ENCODE measurements at places on chromosomes 2 and 18.

DNA sequence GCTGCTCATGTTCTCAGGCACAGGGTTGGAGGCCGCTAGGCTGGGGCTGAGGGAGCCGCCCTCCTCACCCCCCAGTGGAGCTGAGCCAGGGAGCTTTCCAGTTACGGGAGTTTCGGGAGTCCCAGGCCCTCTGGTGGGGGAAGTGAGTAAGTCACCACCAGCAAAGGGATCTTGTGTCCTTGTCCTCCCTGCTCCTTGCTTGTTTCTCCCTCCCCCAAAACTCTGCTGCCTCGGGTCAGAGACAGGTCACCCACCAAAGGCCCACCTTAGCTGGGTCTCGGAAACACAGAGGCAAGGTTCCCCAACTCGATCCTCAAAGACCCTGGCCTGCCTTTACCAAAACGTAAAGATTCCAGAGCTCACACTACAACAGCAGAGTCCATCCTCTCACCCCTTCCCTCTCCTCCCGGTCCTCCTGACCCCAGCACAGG is 60.5 kb upstream of the POMC start:
- peak; percentile 85 for DNase-seq

GRCh38 chr2:8355102-8355859 is 326.6 kb upstream of the ID2 start:
- no peak for DNase-seq

- peak; percentile 73 for DNase-seq
Observed at GRCh38 chr2:118882693-118883336, 35.4 kb upstream of the EN1 start.

DNA sequence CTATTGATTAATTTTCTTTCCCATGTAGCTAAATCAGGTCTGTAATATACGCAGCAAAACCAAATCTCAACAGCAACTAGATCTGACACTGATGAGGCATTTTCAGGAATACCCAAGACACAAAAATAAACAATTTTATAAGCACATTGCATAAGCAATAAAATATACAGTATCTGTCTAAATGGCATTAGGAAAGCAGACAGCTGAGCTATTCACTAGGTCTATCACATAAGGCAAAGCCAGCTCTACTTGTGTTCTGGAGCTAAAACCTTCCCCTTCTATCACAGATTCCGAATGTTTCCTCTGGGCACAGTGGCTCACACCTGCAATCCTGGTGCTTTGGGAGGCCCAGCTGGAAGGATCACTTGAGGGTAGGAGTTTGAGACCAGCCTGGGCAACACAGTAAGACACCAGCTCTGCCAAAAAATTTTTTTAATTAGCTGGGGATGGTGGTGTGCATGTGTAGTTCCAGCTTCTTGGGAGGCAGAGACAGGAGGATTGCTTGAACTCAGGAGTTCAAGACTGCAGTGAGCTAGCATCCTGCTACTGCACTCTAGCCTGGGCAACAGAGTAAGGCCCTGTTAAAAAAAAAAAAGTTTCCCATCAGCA is 21.1 kb downstream of the PTPN2 start:
- no peak for DNase-seq

DNA sequence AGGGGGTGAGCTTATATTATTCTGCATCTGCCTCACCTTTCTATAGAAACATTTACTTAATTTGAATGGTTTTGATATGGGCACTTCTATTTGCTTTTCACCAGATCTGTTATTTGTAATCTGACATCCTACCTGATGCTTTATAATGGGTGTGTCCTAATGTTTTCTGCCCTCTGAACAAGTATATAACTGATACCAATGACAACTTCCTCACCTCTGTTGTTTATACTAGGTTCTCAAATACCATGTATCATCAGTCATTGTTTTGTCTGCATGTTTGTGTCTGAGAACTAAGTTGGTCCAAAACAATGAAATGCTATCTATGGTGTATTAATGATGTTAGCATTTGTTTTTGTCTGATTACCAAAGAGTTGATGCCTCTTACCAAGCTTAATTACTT is 45.8 kb downstream of the ITGA6 start:
- no peak for DNase-seq

DNA sequence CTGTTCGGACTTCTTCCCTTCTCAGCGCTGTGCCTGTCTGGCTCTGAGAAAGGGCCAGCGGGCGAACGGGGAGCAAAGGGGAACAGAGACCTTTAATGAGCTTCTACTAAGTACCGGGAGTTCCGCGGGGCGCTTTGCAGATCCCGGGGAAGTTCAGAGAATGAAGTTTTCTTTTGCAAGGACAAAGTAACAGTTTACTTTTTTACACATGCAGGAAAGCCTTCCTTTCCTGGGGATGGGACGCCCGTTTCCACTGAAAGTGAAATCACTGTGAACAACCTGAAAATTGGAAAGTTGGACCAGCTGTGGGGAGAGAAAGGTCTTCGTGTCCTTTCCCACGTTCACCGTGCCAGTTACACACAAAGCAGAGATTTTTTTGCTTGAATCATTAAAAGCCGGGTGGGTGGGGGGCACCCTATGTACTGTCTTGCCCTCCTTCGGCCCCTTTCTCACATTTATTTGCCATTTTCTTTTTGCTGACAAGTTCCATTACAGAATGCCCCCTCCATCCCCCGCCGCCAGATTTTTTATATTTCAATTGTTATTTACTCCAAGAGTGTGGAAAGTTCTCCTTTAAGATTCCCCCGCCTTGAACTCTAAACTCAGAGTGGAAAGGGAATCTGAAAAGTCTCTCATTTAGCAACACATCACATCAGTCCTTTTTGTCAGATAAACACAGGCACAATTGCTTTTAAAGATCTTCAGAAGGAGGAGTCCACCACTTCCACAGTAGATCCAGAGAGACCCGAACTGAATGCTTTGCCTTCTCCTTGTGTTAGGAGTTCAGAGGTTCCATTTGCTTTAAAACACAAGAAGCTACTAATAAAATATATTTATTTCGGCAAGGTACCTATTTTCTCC is 1.1 kb upstream of the FN1 start:
- no peak for DNase-seq

GRCh38 chr2:70371753-70372152 is 69.9 kb upstream of the FAM136A start:
- no peak for DNase-seq

- no peak for DNase-seq
Observed at GRCh38 chr2:235934774-235935484, 233.3 kb downstream of the GBX2 start.

GRCh38 chr2:231707625-231707926 is 749 bp upstream of the PTMA start:
- peak; percentile 91 for DNase-seq

- no peak for DNase-seq
Observed at GRCh38 chr2:70090706-70091334, 3.5 kb downstream of the PCBP1 start.

DNA sequence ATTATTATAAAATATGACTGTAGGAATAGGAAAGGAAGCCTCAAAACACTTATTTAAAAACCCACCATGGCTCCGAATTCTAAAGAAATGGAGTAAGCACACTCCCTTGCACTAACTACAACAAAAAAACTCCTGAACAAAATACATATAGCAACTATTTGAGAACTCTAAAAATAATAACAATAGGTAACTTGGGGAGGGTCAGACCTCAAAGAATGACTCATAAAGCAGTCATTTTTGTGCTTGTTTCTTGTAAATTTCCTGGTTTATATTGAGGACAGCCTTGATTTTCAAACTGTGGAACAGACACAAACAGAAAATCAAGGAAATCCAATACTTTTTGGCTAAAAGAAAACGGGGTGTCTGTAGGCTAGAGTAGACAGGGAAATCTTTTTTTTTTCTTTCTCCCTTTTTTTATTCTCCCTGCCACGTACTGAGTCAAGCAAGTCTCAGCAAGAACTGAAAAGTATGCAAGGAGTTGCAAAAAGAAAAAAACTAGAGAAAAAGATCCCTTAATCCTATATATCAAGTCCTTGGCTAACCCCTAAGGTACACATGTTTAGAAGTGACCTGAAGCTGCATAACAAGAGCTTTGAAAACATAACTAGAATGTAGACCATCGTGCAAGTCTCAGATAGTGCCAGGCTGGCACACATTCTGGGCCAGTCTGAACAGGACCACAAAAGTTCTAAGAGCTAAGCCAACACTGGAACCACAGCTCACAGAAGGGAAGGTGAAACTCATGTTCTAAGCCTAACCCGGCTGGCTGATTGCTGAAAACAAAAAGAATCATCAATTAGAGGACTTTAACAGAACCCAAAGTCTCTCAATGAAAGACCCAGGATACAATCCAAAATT is 403.1 kb upstream of the LYPD1 start:
- DNase-seq: no peak

DNA sequence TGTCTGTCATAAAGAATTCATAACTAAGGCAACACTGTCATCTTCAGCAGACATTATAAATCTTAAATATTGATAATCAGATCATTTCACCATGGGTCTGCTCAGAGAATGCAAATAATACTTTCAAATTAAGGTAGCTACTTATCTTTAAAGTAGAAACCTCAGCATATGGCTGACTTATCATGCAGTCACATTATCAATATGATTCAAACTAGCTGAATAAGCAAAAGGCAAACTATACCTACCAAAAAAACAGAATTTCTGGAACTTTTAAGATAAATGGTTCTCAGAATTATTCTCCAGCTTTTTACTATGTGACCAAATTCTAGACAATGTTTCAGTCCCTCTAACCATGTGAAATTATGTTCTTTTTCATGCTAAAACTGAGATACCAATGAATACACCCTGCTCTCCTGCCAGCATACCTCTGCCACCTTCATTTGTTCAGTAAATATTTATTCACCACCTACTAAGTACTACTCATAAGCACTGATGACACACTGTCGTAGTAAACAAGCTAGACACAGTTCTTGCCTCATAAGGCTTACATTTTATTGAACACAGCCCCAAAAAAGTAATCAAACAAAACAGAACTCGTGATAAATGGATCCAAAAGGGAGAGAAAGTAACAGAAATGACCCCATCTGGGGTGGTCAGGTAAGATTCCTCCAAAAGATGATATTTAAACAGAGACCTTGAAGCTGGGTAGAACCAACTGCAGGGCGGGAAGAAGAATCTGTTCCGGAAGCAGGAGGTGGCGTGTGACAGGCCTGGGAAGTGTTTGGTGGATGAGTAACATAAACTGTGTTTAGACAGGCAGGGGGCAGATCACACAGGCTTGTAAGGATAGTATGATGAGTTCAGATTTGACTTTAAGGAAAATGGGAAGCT is 17.7 kb downstream of the SPIRE1 start:
- no peak for DNase-seq

- no peak for DNase-seq
Observed at GRCh38 chr2:210198326-210198725, 26.9 kb downstream of the ACADL start.

DNA sequence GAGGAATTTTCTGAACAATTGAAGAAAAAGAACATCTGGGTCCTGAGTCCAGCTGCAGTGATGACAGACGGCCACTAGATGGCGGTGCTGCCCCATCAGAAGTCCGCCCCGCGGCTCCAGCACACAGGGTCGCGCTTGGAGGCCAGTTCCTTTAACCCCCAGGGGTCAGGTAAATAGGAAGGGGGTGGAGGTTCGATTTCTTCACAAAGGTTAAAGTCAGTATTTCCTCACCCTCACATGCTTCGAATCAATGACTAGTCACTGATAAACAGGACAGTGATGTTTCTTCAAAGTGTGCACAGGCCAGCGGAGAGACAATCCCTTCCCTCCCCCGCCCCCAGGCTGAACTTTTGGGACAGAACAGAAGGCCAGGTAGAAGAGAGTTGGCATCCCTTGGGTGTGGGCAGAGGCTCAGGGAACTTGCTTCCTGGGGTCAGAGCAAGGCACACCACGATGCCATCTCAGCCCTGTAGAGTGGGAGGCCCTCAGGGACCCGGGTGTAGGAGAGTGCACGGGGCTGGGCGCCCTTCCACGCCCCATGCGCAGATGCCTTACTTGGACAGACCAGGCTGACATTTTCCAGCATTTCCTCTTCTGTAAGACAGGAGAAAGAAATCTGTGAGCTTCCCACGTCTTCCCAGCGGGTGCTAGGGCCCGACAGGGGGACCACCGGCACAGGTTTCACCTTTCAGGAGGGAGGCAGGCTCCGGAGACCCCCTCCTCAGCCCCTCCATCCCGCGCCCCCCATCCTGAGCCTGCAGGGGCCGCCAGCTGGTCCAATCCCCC is 722 bp downstream of the APOB start:
- DNase-seq: peak; percentile 84

DNA sequence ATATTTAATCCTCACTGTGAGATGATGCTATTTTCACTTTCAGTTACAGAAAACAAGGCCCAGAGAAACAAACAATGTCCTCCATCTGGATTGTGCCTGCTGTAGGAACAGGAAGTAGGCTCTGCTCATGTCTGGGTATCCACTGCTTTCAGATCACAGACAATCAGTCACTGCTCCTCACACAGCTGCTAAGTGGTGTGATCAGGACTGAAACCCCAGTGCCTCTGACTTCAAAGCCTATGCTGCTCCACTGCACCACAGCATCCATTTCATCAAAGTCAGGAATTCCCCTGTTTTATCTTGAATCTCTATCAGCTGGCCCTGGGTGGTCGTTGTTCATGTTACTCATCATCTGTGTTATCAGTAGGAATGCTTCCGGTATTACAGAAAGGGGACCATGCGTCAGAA is 303.8 kb upstream of the TRIB2 start:
- DNase-seq: no peak

GRCh38 chr2:241068942-241069810 is 32.9 kb downstream of the MTERF4 start:
- DNase-seq: no peak

DNA sequence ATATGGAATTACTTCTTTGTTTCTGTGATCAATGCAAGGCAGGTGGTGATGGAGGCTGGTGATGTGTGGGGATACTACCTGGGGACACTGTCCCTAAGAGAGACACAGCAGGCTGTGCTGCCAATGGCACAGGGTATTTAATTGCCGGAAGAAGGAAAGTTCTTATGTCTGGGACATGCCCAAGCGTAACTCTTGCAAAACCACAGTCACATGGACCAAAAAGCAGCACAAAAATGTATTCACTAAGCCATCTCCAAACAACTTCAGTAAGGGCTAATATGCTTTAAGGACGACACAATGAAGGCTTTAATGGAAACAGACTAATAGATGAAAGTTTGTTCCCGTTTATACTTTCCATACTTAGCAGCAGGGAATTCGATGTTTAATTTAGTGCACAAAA is 49.7 kb upstream of the AP1S3 start:
- no peak for DNase-seq

DNA sequence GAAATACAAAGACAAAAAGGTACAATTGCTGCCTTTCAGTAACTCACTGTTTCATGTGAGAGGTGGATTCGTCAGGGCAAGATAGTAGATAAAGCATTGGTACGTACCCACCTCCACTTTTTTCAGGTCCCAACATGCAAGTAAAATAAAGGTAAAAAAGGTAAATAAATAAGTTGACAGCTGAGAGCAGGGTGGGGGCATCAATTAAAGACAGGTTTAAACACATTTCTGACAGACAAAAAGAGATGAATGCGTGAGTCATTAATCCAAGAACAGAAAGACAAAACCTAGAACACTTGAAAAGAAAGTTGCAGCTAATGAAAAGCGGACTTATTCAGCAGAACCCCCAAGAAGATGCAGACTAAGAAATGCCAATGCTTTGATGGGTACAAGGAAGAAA is 979.6 kb upstream of the CDH2 start:
- DNase-seq: no peak
